C1 segment of cervical spinal cord (tissue), 14 donors: ENCODE measurements at places on chromosomes 13 and 19.

- peak; percentile 91 for DNase-seq
Measured at GRCh38 chr19:21328885-21329605, at the start of gene ZNF708. TSS of gene ZNF708 (minus strand) at chr19:21329410. CDS start at chr19:21329212, 198 bp downstream.

DNA sequence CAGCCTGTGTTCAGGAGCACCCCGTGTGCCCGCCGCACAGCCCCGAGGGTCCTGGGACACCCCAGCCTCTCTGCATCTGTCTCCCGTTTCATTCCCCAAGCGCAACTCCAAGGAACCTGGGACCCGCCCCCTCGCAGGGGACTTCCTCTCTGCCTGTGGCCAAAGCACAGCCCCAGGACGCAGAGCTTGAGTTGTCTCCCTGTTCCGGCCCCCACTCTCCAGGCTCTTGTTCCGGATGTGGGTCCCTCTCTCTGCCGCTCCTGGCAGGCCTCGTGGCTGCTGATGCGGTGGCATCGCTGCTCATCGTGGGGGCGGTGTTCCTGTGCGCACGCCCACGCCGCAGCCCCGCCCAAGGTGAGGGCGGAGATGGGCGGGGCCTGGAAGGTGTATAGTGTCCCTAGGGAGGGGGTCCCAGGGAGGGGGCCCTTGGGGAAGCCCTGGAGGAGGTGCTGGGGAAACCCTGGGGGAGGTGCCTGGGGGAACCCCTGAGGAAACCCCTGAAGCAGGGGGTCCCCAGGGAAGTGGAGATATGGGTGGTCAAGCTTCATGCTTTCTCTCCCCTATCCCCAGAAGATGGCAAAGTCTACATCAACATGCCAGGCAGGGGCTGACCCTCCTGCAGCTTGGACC, 1.3 kb downstream of the HCST start:
- peak; percentile 71 for DNase-seq

DNA sequence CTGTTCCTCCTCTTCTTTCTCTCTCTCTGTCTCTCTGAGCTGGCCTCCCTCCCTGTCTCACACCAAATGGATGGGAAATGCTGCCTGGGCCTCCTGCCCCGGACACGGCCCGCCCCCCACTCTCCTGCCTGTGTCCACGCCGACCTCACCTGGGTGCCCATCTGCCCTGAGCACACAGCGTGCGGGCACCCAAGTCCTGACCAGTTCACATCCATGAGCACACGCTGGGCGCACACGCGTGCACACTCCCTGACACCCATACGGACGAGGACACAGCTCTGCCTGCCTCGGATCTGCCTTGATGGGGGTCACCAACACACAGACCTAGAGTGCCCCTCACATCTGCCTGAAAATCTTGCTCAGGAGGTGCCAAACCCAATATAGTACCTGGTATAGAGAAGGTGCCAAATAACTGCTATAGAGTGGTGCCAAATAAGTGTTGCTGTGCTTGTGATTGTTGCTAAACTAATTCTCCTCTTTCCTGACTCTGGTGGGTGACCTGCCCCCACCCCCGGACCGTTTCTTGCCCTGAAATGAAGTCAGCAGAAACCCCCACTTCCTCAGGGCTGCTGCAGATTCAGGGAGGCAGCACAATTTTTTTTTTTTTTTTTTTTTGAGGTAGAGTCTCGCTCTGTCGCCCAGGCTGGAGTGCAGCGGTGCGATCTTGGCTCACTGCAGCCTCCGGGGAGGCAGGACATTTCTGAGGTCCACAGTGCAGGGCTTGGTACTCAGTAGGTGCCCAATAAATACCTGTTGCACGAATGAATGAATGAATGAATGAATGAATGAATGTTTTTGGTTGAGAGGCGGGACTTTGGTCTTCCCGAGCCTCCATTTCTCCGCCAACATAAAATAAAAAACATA, 4.6 kb downstream of the NFIC start:
- DNase-seq = no peak

GRCh38 chr13:28387740-28388501, 107.0 kb downstream of the FLT1 start:
- DNase-seq = no peak

- no peak for DNase-seq
Measured at GRCh38 chr13:50747737-50748350, 95.6 kb downstream of the DLEU7 start.

DNA sequence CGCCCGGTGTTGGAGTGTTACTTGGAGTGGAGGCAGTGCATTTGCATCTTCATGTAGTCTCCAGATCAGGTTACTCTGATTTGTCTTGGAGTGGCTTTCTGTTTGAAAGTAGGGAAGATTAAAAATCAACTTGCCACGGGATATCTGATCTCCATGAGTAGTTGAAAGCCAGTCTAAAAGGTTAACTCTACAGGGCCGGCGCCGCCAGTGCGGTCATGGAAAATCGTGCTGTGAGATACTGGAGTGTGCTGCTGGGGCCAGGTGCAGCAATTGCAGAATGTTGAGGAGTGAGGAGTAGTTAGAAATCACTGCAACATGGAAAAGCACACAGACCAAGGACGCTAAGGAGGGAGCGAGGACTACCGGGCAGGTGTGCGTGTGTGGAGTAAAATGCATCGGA, 175.0 kb downstream of the STK24 start:
- DNase-seq = no peak

DNA sequence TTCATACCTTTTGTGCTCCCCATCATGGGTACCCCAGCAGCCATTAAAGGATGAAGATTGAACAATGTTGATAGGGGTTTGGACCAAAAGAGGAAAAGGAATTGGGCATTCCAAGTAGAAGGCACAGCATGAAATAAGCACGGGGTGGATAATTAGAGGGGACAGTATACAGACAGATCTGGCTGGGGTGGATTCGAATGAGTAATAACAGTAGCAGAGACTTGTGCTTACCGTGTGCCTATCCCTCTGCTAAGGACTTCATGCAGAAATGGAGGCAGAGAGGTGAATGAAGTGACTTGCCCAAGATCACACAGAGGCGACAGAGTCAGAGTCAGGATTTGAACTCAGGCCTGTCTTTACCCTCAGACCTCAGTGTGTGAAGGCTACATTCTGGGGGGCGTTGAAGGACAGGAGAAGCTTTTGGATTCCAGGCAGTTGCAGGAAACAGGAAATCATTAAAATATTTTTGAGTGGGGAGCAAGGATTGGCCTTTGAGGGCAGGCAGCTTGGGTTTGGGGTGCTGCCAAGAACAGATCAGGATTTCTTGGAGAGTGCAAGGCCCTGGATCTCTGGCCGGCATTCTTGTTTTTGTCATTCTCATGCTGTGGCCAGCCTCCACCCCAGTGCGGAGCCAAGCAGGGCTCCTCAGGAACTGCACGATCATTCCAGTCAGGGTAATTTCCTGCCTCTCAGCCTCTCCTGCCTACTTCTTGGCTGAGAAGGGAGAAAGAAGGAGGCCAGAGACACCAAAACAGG, 18.7 kb downstream of the PAF1 start:
- DNase-seq = peak; percentile 20

- DNase-seq = no peak
Measured at GRCh38 chr19:8840708-8841107, 8.5 kb downstream of the MBD3L1 start.

GRCh38 chr13:51052581-51052980, 58.5 kb downstream of the C13orf42 start:
- no peak for DNase-seq

DNA sequence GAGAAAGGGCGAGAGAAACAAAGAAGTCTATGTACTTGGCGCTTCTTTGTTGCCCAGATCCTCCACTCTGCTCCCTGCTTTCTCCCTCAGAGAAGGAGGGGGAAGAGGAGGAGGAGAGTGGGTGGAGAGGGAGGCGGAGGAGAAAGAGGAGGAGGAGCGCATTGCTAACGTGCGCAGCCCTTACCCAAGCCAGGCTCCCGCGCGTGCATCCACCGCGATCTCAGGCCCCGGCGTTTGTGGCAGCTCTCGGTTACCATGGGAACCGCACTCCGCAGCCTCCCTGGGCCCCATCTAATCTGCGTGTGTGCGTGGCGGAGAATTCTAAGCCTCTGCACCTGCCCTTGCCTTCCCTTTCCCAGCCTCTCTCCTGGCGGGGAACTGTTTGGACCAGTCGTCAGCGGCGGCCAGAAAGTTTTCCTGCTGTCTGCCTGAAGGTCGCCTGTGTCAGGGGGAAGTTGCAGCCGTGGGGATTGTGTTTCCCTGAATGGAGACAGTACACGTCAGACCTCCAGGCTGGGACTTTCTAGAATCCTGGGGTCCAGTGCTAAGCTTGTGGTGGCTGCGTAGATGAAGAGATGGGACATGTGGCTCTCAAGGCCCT, at the start of gene ERICH6B:
TSS of gene ERICH6B (minus strand) at position 239 of the 601 bp plus-strand sequence. CDS start 18,734 bp downstream, outside the sequence.
- peak; percentile 2 for DNase-seq

DNA sequence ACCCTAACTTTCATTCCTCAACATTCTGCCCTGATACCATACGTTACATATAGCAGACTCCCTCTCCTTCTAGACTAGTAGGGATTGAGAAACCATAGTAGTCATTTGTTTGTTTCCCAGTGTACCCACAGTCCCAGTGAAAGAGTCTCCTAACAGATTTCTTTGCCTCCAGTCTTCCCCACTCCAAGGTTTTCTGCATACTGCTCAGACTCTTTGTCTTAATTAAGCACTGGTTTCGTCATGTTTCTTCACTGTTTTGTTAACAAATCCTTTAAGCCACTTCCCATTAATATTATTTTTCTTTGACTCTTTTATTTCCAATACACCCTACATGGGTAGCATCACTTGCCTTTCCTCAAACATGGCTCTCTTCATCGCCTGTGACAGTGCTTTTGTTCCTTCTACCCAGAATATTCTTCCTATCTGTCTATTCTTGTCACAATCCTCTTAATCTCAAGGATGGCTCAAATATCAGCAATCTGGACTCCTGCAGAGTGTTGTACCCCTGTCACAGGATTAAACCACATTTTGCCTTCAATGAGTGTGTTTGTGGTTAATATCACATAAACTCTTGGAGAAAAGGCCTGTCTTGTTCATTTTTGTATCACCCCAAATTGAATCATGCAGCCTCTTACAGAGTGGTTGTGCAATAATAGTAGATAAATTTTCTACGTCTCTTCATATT, 92.7 kb upstream of the KLF12 start:
- no peak for DNase-seq

GRCh38 chr13:53276265-53276664, 247.7 kb downstream of the OLFM4 start:
- DNase-seq = no peak
